GM12864 (cell line): ENCODE measurements at places on chromosomes 12 and 14.
A peak's percentile ranks its signal among the peaks of the same experiment; 100 is the strongest.

- no peak for DNase-seq
Observed at GRCh38 chr14:36238666-36239363, 62.3 kb upstream of the PTCSC3 start.

GRCh38 chr14:60563113-60563512 is 54.2 kb downstream of the SIX6 start:
- no peak for DNase-seq

- DNase-seq, result peak; percentile 72
Observed at GRCh38 chr14:22796087-22796707, 19.0 kb downstream of the SLC7A7 start.

- no peak for DNase-seq
Observed at GRCh38 chr12:6902448-6902847, 2.2 kb upstream of the LRRC23 start.

GRCh38 chr12:53217931-53218307 is 10.9 kb upstream of the ITGB7 start:
- DNase-seq, result no peak

DNA sequence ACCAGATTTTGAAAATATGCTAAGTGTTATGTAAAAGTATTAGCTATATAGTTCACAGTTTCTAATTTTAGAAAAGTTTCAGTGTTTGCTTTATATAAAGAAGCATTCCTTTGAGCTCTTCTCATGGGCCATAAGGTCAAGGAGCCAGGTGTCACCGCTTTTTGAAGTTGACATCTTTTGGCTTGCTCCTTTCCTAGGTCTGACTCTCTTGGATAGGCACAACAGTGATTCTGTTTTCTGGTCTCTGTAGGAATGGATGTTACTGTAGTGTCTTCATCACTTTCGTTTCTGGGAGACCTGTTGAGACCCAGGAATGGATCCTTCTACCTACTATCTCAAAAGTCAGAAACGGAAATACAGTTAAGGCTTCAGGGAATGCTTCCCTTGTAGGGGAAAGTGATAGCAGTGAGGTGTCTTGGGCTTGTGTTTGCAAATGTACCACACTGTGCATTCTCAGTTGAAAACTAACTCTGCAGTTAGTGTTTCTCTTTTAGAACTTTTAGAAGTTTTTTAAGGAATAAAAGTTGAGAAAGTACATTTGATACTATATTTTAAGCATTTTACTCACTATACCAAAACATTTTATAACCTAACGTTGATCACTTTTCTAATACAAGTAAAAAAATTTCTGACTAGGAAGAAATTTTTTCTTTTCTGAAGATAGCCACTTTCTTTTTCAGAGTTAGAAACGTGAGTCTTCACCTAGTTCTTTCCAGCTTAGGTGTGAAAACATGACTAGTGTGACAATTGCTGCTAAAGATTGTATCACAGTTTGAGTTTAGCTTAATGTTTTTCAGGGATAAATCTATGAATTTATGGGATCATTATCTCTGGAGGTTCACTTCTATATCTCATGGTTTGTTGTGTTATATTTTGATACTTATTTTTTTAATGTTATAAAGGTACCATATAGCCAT is 20.8 kb downstream of the VRK1 start:
- no peak for DNase-seq

- no peak for DNase-seq
Observed at GRCh38 chr12:25529738-25530137, 23.3 kb downstream of the LMNTD1 start.

DNA sequence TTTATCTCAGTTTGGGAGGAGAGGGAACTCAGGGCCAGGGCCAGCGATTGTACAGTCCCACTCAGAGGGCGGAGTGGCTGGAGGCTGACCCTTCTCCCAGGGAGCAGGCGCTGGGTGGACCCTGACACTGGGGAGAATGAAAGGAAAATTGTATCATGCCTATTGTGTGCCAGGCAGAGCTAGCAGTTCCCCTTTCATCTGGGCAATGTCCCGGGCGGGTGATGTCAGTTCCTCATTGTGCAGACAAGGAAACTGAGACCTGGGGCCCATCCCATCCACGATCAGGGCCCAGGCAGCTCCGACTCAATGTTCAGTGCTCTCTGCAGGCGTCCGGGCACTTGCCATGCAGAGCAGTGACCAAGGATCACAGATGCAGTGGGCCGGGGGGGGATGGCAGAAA is 101.9 kb upstream of the RTL1 start:
- no peak for DNase-seq

- DNase-seq, result no peak
Observed at GRCh38 chr12:15651371-15651770, 137.8 kb downstream of the EPS8 start.

- no peak for DNase-seq
Observed at GRCh38 chr14:65103150-65103760, 938 bp upstream of the MAX start.

DNA sequence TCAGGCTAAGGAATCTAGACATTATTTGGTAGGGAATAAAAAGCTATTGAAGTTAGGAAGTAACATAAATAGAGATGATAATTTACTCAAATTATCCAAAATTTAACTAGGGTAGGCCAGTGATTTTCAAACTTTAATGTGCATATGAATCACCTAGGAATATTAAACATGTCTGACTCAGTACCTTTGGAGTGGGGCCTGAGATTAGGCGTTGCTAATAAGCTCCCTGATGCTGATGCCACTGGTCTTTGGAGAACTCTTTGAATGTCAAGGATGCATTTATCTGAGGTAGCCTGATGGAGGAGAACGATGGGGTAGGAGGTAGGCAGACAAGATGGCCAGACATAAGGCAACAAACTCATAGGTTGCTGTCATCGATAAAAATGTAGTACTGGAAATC is 33.2 kb downstream of the EFCAB11 start:
- DNase-seq, result no peak

DNA sequence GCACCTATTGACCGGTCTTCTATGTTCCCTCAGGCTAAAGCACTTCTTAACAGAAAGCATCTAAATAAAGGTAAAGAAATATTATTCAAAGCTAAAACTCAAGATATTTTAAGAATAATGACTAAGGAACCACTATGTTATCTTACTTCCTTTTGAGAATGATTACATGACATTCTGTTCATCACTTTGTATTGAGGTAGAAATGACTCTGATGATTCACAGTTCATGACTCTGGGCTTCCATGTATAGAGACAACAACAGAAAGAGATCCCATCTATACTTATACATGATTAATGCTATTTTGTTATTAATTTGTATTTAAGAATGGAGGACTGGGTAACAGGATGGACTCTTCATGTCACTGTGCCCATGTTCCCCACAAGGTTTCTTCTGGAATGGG is 218.3 kb upstream of the OR4E1 start:
- no peak for DNase-seq

DNA sequence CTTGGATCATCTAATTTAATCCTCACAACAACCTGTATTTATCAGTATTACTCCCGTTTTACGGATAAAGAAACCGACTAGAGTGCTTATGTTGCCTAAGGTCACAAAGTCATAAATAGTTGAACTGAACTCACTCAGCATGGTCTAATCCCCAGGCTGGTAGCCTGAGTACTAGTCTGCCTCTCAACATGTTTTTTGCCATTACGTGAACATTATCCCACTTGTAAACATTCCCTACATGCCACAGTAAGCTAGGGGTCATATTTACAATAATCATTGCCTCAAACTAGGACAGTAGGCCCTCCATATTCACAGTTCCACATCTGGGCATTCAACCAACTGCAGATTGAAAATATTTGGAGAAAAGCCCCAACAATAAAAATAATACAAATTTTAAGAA is 12.1 kb downstream of the SNRPF start:
- no peak for DNase-seq
